Activated B cell treated with CpG ODN at 0.5 μM for 24 hours (primary cell): ENCODE measurements at places on chromosomes 16 and 17. TPM values are rescaled to one million over a fixed set of nuclear protein-coding genes. Genes with fewer than 3 reads are reported as not detected.

Gene ZP2
- not detected in 2 replicates for total RNA-seq

- H3K4me1 ChIP-seq, result peaks cover 8% of the 10 kb centered on the region
- no peak overlapping the region for H3K27ac ChIP-seq
- H3K27me3 ChIP-seq, result no peaks in the 10 kb centered on the region
- peaks cover 75% of the 10 kb centered on the region for H3K36me3 ChIP-seq
These were observed 872 bp downstream of the ELMO3 start for GRCh38 chr16:67199808-67200198.

- H3K4me1 ChIP-seq, result no peaks in the 10 kb centered on the region
- H3K36me3 ChIP-seq, result no peaks in the 10 kb centered on the region
- no peak overlapping the region for H3K27ac ChIP-seq
- H3K4me3 ChIP-seq, result no peak overlapping the region
These were observed 123.0 kb downstream of the C16orf95 start for GRCh38 chr16:87194172-87194571.

Gene BAIAP2
- 5.3 and 6.8 TPM in 2 replicates for total RNA-seq

DNA sequence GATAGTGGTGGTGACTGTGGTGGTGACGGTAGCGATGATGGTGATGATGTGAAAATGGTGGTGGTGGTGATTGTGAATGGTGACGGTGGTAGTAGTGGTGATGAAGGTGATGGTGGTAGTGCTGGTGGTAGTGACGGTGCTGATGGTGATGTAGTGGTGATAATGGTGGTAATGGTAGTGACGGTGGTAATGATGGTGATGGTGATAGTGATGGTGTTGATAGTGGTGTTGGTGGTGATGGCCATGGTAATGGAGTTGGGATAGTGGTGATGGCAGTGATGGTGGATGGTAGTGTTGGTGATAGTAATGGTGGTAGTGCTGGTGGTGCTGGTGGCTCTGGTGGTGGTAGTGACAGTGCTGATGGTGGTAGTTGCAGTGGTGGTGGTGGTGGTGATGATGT lies 14.7 kb upstream of the RBFOX1 start:
- H3K4me3 ChIP-seq, result no peak overlapping the region
- DNase-seq, result no peak
- no peak overlapping the region for H3K27ac ChIP-seq
- no peaks in the 10 kb centered on the region for H3K36me3 ChIP-seq

Gene GP2
- not detected in 2 replicates for total RNA-seq
